ENCODE measurements at places on chromosomes 1 and 21.

DNA sequence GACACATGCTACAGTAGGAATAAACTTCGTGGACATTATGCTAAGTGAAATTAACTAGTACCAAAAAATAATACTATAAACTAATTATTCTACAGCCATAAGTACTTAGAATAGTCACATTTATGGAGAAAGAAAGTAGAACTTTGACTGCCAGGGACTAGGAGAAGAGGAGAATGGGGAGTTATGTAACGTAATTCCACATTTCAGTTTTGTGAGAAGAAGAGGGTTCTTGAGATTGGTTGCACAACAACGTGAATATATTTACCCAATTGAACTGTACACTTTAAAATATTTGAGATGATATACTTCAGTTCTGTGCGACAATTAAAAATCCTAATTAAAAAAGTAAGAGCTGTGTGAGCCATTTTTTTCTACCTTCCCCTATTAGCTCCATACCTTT is 1412.9 kb downstream of the PLA2G4A start:
- DNase-seq: no peak

DNA sequence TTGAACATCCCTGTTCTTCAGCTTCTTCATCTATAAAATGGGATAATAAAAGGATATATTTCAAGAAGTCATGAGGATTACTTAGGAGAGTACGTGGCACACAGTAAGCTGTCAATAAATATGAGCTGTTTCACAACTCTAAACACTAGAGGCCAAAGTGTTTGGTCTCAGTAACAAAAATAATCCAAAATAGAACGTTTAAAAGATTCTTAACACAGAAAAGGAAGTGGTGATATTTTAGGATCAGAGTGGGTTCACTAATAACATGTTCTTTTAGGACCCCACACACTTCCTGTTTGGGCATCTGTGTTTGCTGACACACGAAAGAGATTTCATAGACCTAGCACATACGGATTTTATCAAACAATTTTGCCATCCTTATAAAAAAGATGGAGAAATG is 32.9 kb downstream of the TNFSF18 start:
- no peak for DNase-seq

DNA sequence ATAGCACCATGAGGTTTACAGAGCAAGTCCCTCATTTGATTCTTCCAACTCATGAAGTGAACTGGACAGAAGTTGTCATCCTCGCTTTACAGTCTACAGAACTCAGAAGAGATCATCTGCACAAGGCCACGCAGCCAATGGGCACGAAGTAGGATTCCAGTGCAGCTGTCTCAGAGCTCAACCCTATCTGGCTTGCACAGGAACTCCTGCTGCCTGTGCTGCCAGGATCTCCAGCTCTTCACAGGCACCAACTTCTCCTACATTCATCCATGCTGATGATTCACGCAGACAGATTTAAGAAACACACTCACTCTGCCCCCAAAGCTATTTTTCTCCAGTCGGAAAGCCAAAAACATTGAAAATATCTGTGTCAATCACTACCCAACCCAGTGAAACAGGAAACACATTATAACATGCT is 157.0 kb downstream of the RERE start:
- DNase-seq: peak; percentile 26

GRCh38 chr1:32361674-32362473 is 411 bp downstream of the FAM229A start:
- DNase-seq: no peak

- no peak for DNase-seq
These were observed 118.0 kb upstream of the ZBTB40 start for GRCh38 chr1:22333516-22334121.

Data from Caki2 (cell line).